ENCODE measurements at places on chromosomes 12 and 14.

GRCh38 chr12:12072064-12072760 is 1.5 kb downstream of the BCL2L14 start:
- DNase-seq: no peak

DNA sequence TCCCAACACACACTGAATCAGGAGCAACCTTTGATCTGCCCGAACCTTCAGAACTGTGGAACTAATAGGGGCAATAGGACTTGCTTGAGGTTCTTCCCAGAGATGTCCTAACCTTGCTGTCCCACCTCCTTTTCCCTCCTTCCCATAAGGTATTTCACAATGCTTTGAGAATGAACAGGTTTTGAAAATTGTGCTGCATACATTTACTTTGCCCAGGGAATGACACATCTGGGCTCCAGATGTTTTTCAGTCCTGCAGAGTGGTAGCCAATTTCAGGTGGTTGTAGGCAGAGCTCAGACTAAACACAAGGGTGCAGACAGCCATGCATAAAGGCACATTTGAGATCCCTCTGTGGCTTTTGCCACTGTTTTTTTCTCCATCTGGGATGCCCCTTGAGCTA is 206.7 kb upstream of the PWP1 start:
- no peak for DNase-seq

GRCh38 chr14:104296388-104297312 is 158.3 kb downstream of the KIF26A start:
- DNase-seq: no peak

- no peak for DNase-seq
Observed at GRCh38 chr12:51009056-51009440, 17.1 kb downstream of the SLC11A2 start.

- no peak for DNase-seq
Observed at GRCh38 chr14:82776958-82777357, 1243.3 kb upstream of the SEL1L start.

DNA sequence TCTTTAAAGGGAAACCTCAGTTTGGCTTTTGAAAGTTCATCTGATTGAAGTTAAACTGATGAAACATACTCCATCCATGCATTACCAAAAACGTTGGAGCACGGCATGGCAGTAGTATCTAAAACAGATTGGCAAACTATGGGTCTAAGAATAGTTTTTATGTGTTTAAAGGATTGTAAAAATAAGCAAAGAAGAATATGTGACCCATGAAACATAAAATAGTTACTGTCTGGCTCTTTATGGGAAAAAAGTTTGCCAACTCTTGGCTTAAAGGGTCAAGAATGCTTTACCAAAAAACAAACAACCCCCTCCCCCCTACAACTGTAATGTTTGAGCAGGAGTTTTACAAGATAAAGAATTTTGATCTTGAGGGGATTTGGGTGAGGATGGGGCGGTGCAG is 32.6 kb downstream of the TRAF3 start:
- no peak for DNase-seq

GRCh38 chr12:92539110-92539749 is 163.6 kb upstream of the PLEKHG7 start:
- no peak for DNase-seq

GRCh38 chr12:64042911-64043310 is 179.2 kb downstream of the KICS2 start:
- DNase-seq: no peak

- DNase-seq: no peak
Observed at GRCh38 chr12:3428631-3429030, 62.4 kb upstream of the PRMT8 start.

- DNase-seq: no peak
Observed at GRCh38 chr14:81303258-81303935, 82.6 kb upstream of the GTF2A1 start.

DNA sequence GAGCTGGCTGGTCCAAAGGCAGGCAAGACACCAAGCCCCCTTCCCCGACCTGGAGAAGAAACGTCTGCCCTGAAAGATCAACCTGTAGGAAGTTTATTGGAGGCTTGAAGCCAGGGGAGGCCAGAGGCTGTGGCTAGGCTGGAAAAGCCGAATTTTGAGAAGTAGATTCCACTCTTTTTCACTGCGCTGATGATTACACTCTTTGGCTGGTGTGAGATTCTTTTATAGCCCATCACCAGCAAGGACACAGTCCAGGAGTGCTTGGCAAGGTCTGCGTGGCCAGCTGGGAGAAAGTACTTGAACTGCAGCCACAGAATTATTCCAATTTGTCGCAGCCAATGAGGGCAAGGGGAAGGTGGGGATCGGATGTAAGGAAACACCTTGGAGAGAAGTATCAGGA is 45.0 kb downstream of the SYNE3 start:
- DNase-seq: no peak

GRCh38 chr12:2160043-2160442 is 107.3 kb downstream of the CACNA1C start:
- no peak for DNase-seq

DNA sequence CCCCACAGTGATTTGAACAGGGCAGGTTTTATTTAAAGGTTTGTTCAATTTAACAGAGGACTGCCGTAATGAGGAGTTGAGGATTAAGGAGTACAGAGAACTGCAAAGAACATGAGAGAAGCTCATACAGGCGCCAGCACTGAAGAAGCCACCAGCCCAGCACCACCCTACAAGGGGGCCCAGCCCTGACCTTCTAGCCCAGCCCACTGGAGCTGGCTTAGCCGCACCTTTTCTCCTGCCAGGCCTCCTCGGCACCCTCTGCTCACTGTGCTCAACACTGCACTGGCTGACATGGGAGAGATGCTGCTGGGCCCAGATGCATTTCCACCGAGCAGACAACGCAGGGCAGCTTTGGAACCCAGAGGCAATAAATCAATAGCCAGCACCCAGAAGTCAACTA is 36.5 kb upstream of the SFSWAP start:
- DNase-seq: no peak
